Smooth muscle cell of the coronary artery (primary cell): ENCODE measurements at places on chromosomes 12 and 14. TPM values are rescaled to one million over a fixed set of nuclear protein-coding genes. Genes with fewer than 3 reads are reported as not detected.

SDR9C7 gene
- total RNA-seq, result not detected in 2 replicates

ACOT6 gene
- not detected in 2 replicates for total RNA-seq

SERPINA9 gene
- total RNA-seq, result not detected in 2 replicates

KRT81 gene
- total RNA-seq, result 0.23 TPM in 1 of 2 replicates, not detected in the other

CLEC12A gene
- total RNA-seq, result not detected in 2 replicates

KLRK1 gene
- not detected in 2 replicates for total RNA-seq

STAC3 gene
- total RNA-seq, result 0.08 and 0.23 TPM in 2 replicates

CACNA1C gene
- total RNA-seq, result 1.7 and 7.4 TPM in 2 replicates

A2ML1 gene
- total RNA-seq, result under 0.01 TPM in 1 of 2 replicates, not detected in the other

GPR137C gene
- total RNA-seq, result 0.23 and 0.68 TPM in 2 replicates

NPAS3 gene
- 0.08 and 1.1 TPM in 2 replicates for total RNA-seq
